Osteoblast (primary cell): ENCODE measurements at places on chromosomes 11 and 22. TPM values are rescaled to one million over a fixed set of nuclear protein-coding genes. Genes with fewer than 3 reads are reported as not detected.
A peak's percentile ranks its signal among the peaks of the same experiment; 100 is the strongest.

Gene C22orf31
- not detected in 2 replicates for total RNA-seq

GRCh38 chr22:25762147-25762546, 20.2 kb downstream of the MYO18B start:
- no peaks in the 10 kb centered on the region for H3K27me3 ChIP-seq
- H3K4me1 ChIP-seq: peaks cover 20% of the 10 kb centered on the region
- H3K36me3 ChIP-seq: no peaks in the 10 kb centered on the region

Gene MPST
- total RNA-seq: 82.5 and 91.6 TPM in 2 replicates

GRCh38 chr11:116772443-116773202, at the start of gene BUD13:
Gene BUD13, minus strand, starts transcription at chr11:116772987. Its CDS starts 23 bp downstream, at chr11:116772964.
- no peaks in the 10 kb centered on the region for H3K27me3 ChIP-seq
- H3K4me1 ChIP-seq: peaks cover 21% of the 10 kb centered on the region
- H3K4me3 ChIP-seq: peak within 1 kb of the TSS; percentile 87
- H3K36me3 ChIP-seq: peaks cover 30% of the 10 kb centered on the region
- DNase-seq: peak; percentile 94

Gene AP5B1
- 15.3 and 18.1 TPM in 2 replicates for total RNA-seq

- H3K27ac ChIP-seq: no peak overlapping the region
- H3K4me3 ChIP-seq: no peak overlapping the region
- peaks cover 30% of the 10 kb centered on the region for H3K27me3 ChIP-seq
- DNase-seq: peak; percentile 17
- H3K4me1 ChIP-seq: no peaks in the 10 kb centered on the region
Measured at GRCh38 chr11:69116671-69117070, 39.1 kb upstream of the SMIM38 start.

DNA sequence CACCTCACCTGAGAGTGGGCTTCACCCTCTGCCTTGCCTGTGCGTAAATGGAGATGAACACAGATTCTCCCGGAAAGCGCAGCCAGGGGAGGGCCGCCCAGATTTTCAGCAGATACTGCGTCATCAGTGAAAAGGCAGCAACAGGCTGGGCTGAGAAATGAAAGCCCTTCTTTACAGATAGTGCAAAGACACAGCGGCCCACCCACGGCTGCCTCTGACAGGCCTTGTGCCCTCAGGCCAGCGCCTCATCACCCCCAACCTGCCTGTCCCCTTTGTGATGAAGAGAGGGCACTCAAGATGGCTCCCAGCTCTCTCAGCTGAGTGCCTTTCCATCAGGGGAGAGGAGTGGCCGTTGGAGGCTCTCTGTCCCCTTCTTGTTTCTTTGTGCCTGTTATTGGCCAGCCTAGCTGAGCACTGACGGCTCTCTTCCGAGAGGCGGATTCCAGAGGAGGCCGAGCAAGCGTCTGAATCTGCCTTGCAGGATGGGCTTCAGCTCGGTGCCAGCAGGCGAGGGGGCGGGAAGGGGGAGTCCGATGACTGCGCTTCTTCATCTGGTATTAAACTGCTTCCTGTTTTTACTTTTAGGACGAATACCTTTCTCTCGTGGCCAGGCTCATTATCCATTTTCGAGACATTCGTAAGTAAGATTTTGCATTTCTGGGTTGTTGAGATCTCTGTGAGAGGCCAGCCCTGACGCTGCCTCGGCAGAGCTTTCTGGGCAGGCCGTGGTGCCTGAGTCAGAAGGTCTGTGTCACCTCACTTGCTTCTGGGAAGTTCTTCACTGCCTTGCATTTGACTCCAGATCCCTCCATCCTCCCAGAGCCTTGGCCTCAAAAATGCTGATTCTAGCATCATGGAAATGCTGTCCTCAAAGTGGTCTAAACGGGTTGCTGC, 43.7 kb downstream of the MED15 start:
- H3K4me1 ChIP-seq: peaks cover 80% of the 10 kb centered on the region
- H3K4me3 ChIP-seq: peak overlapping the region; percentile 49
- H3K27me3 ChIP-seq: no peaks in the 10 kb centered on the region
- H3K27ac ChIP-seq: peak overlapping the region; percentile 99
- peak; percentile 94 for DNase-seq
